ENCODE measurements at places on chromosomes 2 and 18.

DNA sequence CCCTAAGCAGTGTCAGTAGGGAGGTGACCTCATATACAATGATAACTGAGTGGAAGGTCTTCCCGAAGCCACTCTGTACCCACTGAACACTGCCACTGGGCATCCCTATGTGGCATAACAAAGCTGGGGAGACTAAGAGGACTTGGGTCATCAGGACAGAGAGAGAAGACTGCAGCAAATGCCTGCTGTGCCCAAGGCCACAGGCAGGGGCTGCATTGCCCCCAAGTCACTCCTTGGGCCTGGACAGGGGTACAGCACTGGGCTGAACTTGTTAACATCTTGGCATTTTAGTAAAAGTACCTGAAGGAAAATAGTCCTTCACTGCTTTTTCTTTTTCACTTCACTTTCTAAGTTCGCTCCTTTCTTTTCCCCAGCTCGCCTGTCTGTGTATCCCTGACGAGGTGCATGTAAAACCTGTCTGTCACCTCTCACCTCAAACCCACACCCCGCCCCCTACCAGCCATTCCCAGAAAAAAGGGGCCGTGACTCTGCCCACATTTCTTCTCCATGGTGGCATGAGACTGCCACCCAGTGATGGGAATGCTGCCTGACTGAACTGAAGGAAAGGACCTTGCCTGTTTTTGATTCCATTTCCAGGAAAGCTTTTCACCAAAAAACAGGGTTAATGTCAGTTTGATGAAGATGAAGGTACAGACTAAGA is 62.9 kb downstream of the MTHFD2 start:
- no peak for DNase-seq

DNA sequence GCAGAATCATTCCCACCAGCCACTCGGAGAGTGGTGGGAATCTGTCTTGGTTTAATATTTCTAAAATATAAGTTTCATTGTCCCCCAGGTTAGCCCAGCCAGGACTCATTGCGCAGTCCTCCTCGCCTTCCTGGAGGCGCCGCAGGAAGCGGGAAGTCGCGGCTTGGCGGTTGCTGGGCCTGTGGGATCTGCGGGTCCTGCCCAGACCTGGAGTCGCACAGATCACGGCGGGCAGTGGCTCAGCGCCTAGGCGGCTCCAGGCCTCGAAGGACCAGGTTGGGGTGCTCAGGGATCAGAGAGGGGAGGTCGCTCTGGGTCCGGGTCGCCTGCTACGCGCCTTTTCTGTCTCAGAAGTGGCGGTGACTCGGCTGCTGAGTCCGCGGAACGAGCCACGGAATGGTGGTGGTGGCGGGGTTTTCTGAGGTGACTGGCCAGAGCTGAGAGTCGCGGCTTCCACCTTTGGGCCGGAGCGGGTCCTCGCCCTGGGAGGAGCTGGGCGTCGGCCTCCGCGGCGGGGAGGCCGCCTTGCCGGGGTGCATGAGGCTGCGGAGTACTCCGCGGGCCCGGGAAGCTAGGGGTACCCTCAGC is 2.6 kb downstream of the HOXD3 start:
- no peak for DNase-seq

GRCh38 chr2:201906777-201907562 is 100.6 kb downstream of the CDK15 start:
- DNase-seq: no peak

- DNase-seq: no peak
These were observed 42.4 kb downstream of the ARL4C start for GRCh38 chr2:234454433-234454832.

GRCh38 chr18:80194874-80195570 is 52.3 kb downstream of the PARD6G start:
- DNase-seq: no peak

DNA sequence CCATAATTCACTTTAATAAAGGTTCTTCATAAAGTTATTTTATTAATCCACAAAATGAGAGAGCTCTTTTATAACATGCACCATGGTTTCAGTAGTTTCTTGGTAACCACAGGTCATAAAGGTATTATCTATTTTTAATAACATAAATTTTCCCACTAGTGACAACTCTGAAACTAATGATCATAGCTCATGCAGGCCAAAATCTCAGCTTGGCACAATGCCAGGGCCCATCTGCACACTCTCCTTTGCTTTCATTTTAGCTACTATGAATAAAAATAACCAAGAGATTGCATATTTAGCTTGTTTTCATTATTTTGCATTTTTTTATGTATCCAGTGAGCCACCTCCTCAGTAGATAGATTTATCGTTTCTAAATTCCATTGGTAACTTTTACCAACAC is 691.8 kb upstream of the CHAC2 start:
- no peak for DNase-seq

DNA sequence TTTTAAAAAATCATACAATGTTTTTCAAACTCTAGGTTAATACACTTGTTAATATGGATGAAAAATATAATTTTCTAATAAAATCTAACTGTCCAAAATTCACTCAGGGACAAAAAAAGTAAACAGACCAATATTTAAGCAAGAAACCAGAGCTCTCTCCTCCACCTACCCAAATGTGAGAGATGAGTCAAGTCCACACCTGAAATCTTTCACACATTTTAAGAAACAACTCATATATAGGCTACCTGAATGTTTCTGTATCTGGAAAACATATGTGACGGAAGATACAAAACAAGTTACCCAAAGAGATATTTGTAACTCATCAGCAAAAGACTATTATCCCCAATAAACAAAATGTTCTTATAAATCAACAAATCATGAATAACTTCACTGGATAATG is 20.2 kb downstream of the ZNF516 start:
- no peak for DNase-seq

DNA sequence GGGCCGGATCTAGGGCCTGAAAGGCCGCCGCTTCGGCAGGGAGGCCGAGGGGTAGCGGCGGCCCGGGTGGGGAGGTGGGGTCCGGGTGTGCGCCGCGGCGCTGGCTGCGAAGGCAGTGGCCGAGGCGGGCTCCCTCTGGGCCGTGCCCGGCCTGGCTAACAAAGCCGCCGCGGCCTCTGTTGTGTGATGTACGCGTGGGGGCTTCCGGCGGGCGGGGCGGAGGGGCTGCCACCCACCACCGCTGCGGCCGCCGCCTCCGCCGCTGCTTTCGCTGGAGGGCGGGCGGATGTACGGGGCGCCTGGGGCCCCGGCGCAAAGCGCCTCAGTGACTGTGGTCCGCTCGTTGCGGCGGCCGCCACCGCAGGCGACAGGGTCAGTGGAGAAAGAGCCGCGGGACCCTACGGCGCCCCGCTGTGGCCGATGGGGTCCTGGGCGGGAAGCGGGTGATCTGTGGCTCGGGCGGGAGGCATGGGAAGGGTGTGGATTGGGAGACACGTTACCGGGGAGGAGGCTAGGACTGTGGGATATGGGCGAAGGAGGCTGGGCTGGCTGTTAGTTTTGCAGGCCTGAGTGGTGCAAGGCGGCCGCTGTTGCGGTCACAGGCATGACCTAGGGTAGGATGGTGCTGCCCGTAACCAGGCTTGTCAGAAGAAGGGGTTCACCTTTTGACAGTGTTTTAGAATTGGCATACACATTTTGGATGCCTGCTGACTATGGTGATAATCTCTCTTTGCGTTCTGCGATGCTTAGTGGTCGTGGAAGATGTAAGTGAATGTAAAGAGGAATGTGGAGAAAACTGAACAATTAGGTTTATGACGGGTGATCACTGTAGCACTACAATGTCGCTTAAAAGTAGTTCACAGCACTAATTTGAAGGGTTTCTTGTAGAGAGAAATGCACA is 662 bp downstream of the BZW1 start:
- DNase-seq: peak; percentile 46

- DNase-seq: no peak
These were observed 78.2 kb downstream of the DYSF start for GRCh38 chr2:71531522-71532047.

DNA sequence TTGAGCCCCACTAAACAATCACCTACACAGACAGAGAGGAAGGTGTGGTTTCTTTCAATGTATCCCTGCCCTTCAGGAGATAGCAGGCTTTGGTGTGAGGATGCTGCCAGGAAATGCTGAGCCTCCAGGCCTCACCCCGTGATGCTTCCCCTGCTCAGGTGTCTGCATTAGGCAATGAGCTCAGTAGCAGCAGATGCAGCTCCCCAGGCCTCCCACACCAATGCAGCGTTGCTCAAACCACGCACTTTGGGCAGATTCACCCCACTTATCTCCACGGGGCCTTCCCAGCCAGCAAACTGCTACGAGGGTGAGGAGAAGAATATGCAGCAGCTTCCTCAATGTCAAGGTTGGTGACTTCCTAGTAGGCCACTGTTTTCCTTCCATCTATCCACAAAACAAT is 229.3 kb upstream of the PXDN start:
- DNase-seq: no peak

- DNase-seq: no peak
These were observed 297.8 kb upstream of the KCNJ3 start for GRCh38 chr2:154400563-154401290.

- no peak for DNase-seq
These were observed 175.0 kb upstream of the HNRNPA3 start for GRCh38 chr2:177037569-177037968.

DNA sequence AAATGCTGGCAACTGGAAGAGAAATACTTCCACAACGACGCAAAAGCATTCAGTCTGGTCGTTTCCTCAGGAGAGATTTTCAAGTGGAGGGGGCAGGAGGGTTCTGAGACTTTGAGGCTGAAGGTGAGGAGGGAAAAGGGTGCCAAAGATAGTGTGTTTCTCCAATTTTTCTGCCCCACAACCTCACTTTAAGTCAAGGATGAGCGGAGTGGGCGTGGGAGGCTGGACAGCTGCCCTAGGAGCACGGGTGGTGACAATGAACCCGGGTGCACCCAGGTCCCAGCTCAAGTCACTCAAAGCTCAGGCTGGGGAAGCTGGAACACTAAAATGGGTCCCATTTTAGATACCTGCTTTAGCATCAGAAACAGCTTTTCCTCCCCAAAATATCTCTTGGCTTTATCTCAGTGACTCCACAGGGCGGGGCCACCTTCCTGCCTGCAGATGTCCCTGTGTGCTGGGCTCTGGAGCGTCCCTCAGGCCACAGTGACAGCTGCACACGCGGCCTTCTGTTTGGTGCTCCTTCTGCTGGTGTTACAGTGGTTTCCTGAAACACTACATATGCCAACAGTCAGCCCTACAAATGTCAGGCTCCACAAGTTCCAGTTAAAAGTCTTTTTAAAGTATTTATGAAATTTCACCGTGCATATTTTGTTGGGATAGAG is 1.4 kb upstream of the MBP start:
- DNase-seq: no peak

GRCh38 chr2:4762951-4763376 is 929.2 kb upstream of the SOX11 start:
- DNase-seq: peak; percentile 46

DNA sequence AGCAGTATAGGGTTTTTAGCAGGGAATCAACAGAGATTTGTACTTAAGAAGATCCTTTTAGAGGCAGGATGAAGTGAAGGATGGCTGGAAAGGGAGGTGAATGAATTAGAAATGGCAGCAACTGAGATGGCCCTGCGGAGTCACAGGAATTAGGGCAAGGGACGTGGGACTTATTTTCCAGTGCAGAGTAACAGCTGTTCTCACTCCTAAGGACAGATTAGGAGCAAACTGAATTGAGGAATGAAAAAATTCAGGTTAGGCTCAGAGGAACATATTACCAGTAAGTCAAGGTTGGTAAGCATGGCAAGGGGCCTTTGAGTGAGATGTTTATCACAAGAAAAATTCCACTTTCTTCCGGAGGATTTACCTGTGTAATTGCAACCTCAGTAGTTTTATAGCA is 34.4 kb downstream of the COL4A3 start:
- DNase-seq: no peak

- no peak for DNase-seq
These were observed 28.5 kb downstream of the TMEM131 start for GRCh38 chr2:97967216-97967592.

GRCh38 chr2:12424809-12425208 is 291.9 kb upstream of the TRIB2 start:
- DNase-seq: no peak

GRCh38 chr2:241126771-241127202 is 22.5 kb downstream of the PASK start:
- no peak for DNase-seq

- DNase-seq: no peak
These were observed 47.9 kb downstream of the HADHB start for GRCh38 chr2:26292646-26293045.

- peak; percentile 95 for DNase-seq
These were observed 79.9 kb downstream of the TRIB2 start for GRCh38 chr2:12796657-12797056.

DNA sequence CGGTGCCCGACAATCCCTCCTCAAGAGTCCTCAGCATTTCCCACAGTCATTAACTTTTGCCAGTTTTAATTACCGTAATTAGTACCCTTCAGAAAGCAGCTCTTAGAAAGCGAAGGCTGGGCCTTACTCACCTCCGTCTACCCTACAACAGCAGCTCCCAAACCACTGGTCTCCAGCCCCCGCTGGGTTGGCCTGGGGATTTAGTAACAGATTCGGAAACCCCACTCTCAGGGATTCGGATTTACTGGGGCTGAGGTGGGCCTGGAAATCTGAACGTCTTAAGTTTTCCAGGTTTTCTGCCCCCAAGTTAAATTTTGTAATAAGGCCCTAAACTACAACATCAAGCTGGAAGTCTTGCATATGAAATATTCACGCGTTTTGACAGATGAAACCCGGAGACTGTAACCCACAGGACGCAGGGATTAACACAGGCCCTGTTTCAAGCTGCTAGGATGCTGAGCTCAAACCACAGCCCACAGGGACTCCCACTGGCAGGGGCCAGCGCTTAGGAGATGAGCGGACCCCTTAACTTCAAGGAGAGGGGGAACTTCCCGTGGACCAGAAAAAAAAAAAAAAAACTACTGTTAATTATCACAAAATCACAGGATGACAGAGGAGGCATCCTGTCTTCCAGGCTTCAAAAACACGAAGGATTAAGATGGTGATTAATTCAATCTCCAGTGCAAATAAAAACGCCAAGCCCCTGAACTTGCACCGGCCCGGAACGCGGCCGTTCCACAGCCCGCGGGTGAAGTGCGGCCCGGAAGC is 985 bp downstream of the ILKAP start:
- DNase-seq: no peak

- DNase-seq: no peak
These were observed 6.7 kb downstream of the WDCP start for GRCh38 chr2:24040511-24040910.

GRCh38 chr2:238239543-238239862 is 335 bp downstream of the HES6 start:
- no peak for DNase-seq

GRCh38 chr2:138716183-138716582 is 64.0 kb downstream of the NXPH2 start:
- DNase-seq: no peak

GRCh38 chr2:23269747-23270146 is 115.2 kb upstream of the KLHL29 start:
- no peak for DNase-seq

- DNase-seq: no peak
These were observed 27.1 kb downstream of the SRBD1 start for GRCh38 chr2:45583977-45584376.

- DNase-seq: peak; percentile 64
These were observed 61.8 kb downstream of the CAB39 start for GRCh38 chr2:230774348-230774951.
